ENCODE measurements at places on chromosomes 5 and 9.

- DNase-seq = no peak
These were observed 6.9 kb downstream of the LPCAT1 start for GRCh38 chr5:1516615-1517601.

GRCh38 chr9:20634895-20635294 lies 12.6 kb upstream of the MLLT3 start:
- DNase-seq = no peak

- no peak for DNase-seq
These were observed 46.0 kb downstream of the NEK6 start for GRCh38 chr9:124303762-124304161.

- DNase-seq = no peak
These were observed 146.2 kb downstream of the COX7C start for GRCh38 chr5:86763929-86764328.

DNA sequence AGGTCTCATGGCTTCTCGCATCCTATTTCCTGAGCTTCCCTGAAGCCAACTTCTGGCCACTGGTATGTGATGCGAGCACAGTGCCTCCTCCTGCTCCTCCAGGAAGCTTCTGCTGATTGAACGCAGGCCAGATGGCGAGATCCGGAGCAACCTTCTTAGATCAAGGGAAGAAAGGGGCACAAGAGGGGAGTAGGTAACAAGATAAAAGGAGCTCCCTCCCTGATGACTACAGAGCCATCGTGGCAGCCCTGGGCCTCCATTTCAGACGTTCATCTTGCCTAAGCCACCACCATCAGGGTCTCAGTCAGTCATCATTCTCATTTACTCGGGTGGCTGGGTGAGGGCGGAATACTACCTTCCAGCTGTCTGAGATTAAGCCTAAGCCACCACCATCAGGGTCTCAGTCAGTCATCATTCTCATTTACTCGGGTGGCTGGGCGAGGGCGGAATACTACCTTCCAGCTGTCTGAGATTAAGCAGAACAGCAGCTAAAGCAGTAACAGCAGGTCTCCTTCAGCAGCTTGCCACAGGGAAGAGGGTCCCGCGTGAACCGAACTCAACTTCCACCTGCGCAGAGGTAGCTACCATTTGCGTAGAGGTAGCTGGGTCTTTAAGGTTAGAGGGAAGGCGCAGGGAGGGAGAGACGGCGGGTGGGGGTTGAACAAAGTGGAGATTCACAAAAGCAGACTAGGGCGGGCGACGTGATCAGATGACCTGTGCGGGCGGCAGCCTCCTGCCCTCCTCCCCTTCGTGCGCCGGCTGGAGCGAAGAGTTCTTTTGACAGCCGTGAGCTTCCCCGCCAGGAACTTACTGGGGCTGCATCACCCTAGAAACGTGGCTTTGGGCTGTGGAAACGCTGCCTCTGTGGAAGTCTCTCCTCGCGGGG lies 27.9 kb upstream of the MGAT1 start:
- no peak for DNase-seq

GRCh38 chr5:163677092-163677491 lies 171.7 kb downstream of the MAT2B start:
- DNase-seq = no peak

GRCh38 chr9:8262625-8263622 lies 463.3 kb upstream of the DMAC1 start:
- no peak for DNase-seq

GRCh38 chr5:134242146-134242545 lies 16.3 kb upstream of the PPP2CA start:
- DNase-seq = no peak

DNA sequence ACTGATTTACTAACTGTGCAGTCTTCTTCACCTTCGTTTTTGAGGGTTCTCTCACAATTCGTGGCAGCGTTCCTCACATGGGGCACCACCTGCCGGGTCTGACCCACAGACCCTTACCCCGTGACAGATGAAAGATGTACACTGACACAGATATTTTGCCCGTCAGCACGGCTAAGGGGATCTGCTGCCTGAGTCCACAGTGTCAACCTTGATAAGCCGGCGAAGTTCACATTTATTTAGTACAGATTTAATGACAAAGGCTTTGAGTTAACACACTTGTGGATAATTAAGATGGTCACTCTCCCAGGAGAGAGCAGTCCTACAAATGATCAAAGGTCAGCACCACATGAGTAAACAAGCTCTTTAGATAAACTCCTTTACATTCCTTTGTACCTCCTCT lies 15.9 kb upstream of the TEX10 start:
- DNase-seq = no peak

GRCh38 chr5:15283076-15283475 lies 216.9 kb upstream of the FBXL7 start:
- no peak for DNase-seq

- no peak for DNase-seq
These were observed 375.9 kb downstream of the KIF4B start for GRCh38 chr5:155389498-155389897.

- peak; percentile 33 for DNase-seq
These were observed 19.4 kb downstream of the NR2F1 start for GRCh38 chr5:93602241-93603077.

DNA sequence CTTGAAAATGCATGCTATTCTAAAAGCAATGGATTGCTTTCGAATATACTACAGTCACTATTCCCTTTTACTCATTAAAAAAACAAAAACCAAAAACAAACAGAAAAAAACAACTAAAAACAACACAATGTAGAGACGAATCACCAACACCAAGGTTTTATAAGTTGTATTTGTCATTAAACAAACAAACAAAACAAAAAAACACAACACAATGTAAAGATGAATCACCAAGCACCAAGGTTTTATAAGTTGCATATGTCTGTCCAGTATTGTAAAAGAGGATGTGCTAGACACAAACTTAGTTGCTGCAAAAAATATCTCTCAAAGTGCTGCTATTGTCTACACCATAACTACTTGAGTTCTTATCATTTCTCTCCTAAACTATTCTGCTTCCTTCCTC lies 1269.2 kb downstream of the EFNA5 start:
- no peak for DNase-seq

GRCh38 chr9:117300371-117301110 lies 114.3 kb downstream of the ASTN2 start:
- DNase-seq = no peak

GRCh38 chr9:125887172-125887571 lies 140.0 kb downstream of the PBX3 start:
- DNase-seq = no peak

DNA sequence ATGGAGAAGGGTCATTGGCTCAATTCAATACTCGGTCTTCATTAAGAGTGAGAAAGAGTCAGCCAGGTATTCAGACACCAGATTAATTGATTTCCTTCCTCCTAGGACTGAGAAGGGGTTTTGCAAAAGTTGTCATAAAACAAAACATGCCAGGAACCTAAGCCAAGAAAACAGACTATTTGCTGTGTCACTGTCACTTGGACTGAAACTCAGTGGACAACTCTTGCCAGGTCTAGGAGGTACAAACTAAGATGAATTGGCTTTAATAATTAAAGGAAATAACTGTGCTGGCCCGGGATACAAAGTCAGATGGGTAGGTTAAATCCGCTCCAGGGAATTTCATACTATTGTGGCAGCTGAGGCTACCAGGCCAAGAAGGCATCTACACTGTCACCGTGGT lies 71.1 kb upstream of the TBC1D9B start:
- no peak for DNase-seq

Data from B cell (primary cell).